Epithelial cell of proximal tubule (primary cell): ENCODE measurements at places on chromosomes 6 and 20. TPM values are rescaled to one million over a fixed set of nuclear protein-coding genes. Genes with fewer than 3 reads are reported as not detected.

KIAA0408 gene
- 2.0 and 3.1 TPM in 2 replicates for total RNA-seq

CRIP3 gene
- not detected in 2 replicates for total RNA-seq

FGD2 gene
- total RNA-seq: not detected in 2 replicates

RHAG gene
- not detected in 2 replicates for total RNA-seq

DNA sequence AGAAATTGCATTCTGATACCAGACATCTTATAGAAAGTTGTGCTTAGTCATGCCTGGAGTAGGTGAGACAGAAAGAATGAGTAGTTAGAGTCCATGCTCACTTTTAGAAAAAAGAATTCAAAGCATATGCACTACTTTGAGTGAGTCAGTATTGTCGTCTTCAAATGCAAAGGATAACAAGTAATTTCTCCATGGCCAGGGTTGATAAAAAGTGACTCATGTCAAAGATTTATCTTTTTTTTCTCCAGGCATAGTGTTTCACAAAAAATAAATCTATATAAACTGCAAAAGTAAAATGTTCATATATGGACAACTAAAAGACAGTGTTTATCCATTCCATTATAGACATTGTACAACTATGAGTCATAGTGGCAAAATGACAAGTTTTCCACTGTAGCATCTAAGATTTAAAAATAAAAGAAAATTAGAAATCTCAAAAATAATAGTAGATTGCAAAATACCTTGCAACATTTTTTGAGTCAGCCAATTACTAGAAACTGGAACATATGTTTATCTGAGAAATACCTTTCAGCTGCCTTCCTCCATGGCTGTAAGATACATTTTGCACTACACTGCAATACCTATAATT, 329.6 kb downstream of the GRIK2 start:
- no peak for DNase-seq

GRCh38 chr6:101845172-101845571, 451.7 kb downstream of the GRIK2 start:
- DNase-seq: no peak

- no peak for DNase-seq
Measured at GRCh38 chr6:5213836-5214235, 46.9 kb downstream of the LYRM4 start.
